ENCODE measurements at places on chromosomes 6 and 20.
A peak's percentile ranks its signal among the peaks of the same experiment; 100 is the strongest.

DNA sequence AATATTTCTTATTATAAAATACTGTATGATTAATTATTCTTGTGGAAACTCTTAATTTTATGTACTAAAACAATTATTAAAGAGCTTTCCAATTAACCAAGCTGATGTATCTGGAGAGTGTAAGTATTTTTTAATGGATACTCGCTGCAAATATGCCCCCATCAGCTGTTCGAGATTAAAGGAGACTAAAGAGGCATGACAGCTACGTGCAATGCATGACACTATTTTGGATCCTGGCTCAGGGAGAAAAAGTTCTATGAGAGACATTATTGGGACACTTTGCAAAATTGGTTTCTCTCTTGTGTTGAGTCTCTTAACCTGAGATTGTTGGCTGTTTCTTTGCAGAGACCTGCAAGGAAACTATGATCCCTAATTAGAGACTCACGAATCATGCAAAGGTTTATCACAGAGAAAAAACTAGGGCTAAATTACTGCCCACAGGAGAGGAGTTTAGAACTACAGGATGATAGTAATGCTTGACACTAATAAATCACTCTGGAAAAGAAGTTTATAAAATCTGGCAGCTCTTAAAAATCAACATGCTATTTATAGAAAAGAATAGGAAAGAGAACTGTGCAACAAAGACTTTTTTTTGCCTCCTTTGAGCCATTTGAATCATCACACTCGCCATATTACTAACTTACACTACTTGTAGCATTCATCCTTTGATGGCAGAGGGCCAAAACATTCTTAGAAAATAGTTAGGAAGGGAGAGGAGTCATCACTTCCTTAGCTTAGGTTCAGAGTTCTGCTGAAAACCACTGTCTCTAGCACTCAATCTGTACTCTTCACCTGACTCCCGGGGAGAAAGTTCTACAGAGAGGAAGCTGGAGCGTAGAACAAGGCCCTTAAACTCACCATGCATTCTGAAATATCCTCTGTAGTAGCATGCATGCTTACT is 25.3 kb downstream of the NRN1 start:
- no peaks in the 10 kb centered on the region for H3K4me1 ChIP-seq
- H3K27ac ChIP-seq, result no peak overlapping the region
- DNase-seq, result peak; percentile 87
- no peak overlapping the region for H3K4me3 ChIP-seq
- no peaks in the 10 kb centered on the region for H3K36me3 ChIP-seq

DNA sequence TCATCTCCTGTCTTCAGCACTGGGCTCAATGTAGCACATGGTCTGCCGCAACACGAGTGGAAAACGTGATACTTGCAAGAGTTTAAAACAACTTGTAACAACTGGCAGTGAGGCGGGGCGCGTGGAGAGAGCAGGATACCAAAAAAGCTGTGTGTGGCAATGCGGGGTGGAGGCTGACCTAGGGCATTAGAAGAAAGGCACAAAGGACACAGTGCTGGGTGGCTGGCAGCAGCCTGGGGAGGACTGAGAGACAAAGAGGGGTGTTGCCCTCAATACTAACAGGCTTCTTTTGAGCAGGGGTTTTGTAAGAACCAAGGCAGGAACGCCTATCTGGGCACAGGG is 1.5 kb upstream of the GFOD1 start:
- H3K36me3 ChIP-seq, result no peaks in the 10 kb centered on the region
- DNase-seq, result no peak
- H3K27me3 ChIP-seq, result no peaks in the 10 kb centered on the region
- peaks cover 11% of the 10 kb centered on the region for H3K4me1 ChIP-seq
- H3K27ac ChIP-seq, result no peak overlapping the region

DNA sequence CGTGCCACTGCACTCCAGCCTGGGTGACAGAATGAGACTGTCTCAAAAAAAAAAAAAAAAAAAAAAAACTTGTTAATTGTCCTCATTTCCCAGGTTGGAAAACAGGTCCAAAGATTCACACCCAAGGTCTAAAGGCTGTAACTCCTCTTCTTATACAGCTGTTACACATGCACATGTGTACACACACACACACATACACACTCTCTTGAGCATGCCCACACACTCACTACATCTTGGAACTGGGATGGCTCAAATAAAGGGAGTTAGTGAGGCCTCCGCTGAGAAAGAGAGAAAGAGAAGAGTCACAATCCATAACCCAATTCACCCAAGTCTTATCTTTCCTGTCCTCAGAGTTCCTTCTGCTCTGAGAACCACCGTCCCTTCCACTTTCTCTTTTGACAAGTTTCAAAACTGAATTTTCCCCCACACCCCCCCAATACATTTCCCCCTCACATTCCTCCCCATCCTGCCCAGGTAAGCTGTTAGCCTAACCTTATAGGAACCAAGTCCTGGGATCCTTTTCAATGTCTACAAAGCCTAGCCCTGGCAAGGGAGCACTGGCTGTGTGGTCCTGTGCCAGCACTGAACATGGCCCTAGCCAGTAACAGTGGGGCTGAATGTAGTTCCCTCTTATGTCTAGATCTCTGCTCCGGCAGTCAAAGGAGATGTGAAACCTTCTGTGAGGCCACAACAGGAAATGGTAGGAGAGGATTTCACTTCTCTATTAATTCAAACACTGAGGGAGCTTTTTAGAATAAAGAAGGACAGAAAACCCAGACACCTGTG is 3.2 kb upstream of the HLA-DMB start:
- no peak overlapping the region for H3K27ac ChIP-seq
- no peaks in the 10 kb centered on the region for H3K4me1 ChIP-seq
- H3K36me3 ChIP-seq, result no peaks in the 10 kb centered on the region
- peaks cover 30% of the 10 kb centered on the region for H3K27me3 ChIP-seq
- no peak for DNase-seq

DNA sequence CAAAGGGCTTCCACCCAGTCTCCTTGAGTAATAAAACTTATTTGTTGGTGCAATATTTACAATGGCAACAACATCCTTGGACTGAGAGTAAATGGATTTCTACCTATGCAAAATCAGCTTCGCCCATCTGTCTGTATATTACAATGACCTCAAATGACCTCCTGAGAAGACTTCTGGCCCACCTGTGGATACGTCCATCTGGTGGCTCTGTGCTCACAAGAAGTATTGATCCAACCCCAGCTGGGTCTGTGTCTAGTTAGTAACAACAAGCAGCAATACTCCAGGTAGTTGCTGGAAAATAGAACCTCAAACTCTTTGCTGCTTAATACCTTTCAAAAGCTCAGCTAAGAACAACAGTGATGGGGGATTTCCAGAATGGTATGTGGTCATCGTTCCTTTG is 34.7 kb upstream of the GSTA4 start:
- H3K27me3 ChIP-seq, result no peaks in the 10 kb centered on the region
- no peaks in the 10 kb centered on the region for H3K4me1 ChIP-seq
- H3K36me3 ChIP-seq, result peaks cover 26% of the 10 kb centered on the region
- DNase-seq, result no peak
- no peak overlapping the region for H3K27ac ChIP-seq

DNA sequence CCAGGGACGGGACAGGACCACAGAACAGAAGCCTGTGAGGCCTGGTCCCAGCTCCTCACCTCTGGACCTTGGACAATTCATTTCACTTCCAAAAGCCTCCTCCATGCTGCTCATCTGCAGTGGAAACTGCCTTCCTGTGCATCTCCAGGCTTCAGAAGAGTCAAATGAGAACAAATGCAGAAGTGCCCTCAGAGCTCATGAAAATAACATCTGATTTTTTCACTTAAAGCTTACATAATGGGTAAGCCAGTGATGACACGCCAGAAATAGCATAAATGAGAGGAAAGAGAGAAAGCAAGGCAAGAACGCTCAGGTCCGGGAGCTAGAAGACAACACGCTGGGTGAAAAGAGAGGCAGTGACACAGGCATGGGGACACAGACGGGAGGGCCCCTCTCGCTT is 7.9 kb downstream of the CNKSR3 start:
- H3K4me1 ChIP-seq, result peaks cover 3% of the 10 kb centered on the region
- no peaks in the 10 kb centered on the region for H3K27me3 ChIP-seq
- no peak overlapping the region for H3K4me3 ChIP-seq
- DNase-seq, result no peak
- no peak overlapping the region for H3K27ac ChIP-seq
- no peaks in the 10 kb centered on the region for H3K36me3 ChIP-seq

- DNase-seq, result no peak
- H3K4me1 ChIP-seq, result no peaks in the 10 kb centered on the region
- peaks cover 2% of the 10 kb centered on the region for H3K27me3 ChIP-seq
Observed at GRCh38 chr20:61811166-61811565, 254.5 kb downstream of the TAF4 start.

- peaks cover 29% of the 10 kb centered on the region for H3K4me1 ChIP-seq
- H3K36me3 ChIP-seq, result no peaks in the 10 kb centered on the region
- H3K4me3 ChIP-seq, result no peak within 1 kb of the TSS
- peak; percentile 32 for DNase-seq
- H3K27ac ChIP-seq, result no peak within 1 kb of the TSS
Observed at GRCh38 chr20:6053776-6054688, at the start of gene LRRN4. LRRN4 (minus strand) TSS chr20:6054060; CDS start chr20:6052799, 1,261 bp downstream.

GRCh38 chr20:32012159-32012688 is 2.0 kb downstream of the CCM2L start:
- H3K27ac ChIP-seq, result no peak overlapping the region
- no peak overlapping the region for H3K4me3 ChIP-seq
- no peaks in the 10 kb centered on the region for H3K4me1 ChIP-seq
- H3K27me3 ChIP-seq, result peaks cover 17% of the 10 kb centered on the region

- no peak overlapping the region for H3K4me3 ChIP-seq
- peaks cover 5% of the 10 kb centered on the region for H3K36me3 ChIP-seq
- DNase-seq, result no peak
- H3K27ac ChIP-seq, result no peak overlapping the region
Observed at GRCh38 chr20:34293589-34293988, 9.6 kb downstream of the AHCY start.

DNA sequence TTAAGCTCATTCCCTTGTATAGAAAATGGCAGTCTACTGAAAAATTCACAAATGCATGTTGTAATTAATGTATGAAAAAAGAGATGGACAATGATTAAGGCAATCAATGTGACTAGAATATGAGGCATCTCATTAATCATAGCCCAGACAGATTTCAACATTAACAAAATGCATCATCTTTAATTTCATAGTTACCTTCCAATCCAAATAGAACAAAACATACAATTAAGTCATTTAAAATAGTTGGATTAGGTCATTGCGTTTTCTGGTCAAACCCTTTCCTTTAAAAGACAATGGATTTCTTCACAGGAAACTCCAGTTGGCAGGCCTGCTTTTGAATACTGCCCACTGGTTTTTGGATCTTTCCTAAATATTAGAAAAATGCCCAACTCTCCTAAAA is 203.9 kb downstream of the HAO1 start:
- no peaks in the 10 kb centered on the region for H3K4me1 ChIP-seq
- no peak overlapping the region for H3K4me3 ChIP-seq
- no peak overlapping the region for H3K27ac ChIP-seq
- no peaks in the 10 kb centered on the region for H3K27me3 ChIP-seq
- DNase-seq, result peak; percentile 34

GRCh38 chr6:37517411-37517812 is 17.7 kb upstream of the CCDC167 start:
- no peak for DNase-seq
- H3K36me3 ChIP-seq, result no peaks in the 10 kb centered on the region
- no peak overlapping the region for H3K4me3 ChIP-seq
- no peak overlapping the region for H3K27ac ChIP-seq
- H3K4me1 ChIP-seq, result peaks cover 10% of the 10 kb centered on the region

- H3K4me1 ChIP-seq, result no peaks in the 10 kb centered on the region
- no peak overlapping the region for H3K4me3 ChIP-seq
- no peaks in the 10 kb centered on the region for H3K27me3 ChIP-seq
- H3K36me3 ChIP-seq, result no peaks in the 10 kb centered on the region
- peak; percentile 11 for DNase-seq
Observed at GRCh38 chr20:6381887-6382286, 259.1 kb upstream of the FERMT1 start.
